Stimulated activated CD4-positive, alpha-beta T cell treated with anti-CD3 and anti-CD28 coated beads, TNF-alpha, amount 100 ng/mL, for 1 hour (primary cell): ENCODE measurements at places on chromosomes 5 and 9.

DNA sequence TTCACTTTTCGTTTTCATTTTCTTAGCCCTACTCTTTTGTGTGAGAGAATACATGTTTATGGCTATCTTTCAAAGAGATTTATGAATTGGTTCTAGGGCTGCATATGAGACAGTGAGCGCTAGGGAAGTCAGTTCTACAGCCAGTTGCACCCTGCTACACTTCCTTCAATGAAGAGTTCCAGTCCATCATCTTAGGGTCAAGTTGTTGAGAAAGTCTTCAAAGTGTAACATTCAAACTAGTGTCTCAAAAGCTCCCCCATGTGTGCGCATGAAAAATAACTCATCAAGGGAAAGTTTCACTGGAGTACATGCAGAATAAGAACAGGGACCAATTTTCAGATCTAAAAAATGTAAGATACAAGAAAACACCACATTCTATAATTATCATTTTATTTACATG, 317.2 kb downstream of the DEPDC1B start:
- DNase-seq = no peak

DNA sequence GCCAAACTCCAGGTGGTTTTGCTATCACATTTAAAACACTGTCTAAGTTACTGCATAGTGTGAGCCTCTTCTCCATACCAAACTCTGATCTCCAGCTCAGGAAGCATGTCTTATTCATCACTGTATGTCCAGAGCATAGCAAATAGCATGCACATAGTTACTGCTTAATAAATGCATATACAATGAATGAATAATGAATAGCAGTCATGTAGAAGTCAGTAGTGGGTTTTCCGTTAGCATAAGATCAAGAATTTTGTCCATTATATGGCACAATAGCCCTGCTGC, 329.4 kb downstream of the ARRDC3 start:
- no peak for DNase-seq

GRCh38 chr5:134561871-134562296, 36.4 kb downstream of the JADE2 start:
- no peak for DNase-seq

GRCh38 chr9:36868586-36869282, 165.3 kb downstream of the PAX5 start:
- no peak for DNase-seq

DNA sequence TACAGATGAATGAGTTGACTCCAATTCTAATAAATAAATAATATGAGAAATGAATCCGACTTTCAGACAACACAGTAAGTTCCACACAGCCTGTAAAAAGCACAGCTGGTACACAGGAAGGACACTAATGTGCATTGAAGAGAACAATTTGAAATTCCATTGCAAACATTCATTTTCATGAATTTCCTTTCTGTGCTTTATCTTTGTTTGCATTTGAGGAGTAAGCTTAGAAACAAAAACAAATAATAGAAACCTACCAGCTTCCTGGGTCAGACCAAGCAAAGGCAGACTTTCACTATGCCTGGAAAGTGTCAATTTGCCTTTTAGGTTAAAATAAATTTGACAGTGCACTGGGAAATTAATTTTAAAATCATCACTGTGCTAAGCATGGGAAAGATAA, 143.8 kb upstream of the VLDLR start:
- no peak for DNase-seq

- no peak for DNase-seq
Measured at GRCh38 chr5:35811108-35811741, 45.5 kb upstream of the IL7R start.

DNA sequence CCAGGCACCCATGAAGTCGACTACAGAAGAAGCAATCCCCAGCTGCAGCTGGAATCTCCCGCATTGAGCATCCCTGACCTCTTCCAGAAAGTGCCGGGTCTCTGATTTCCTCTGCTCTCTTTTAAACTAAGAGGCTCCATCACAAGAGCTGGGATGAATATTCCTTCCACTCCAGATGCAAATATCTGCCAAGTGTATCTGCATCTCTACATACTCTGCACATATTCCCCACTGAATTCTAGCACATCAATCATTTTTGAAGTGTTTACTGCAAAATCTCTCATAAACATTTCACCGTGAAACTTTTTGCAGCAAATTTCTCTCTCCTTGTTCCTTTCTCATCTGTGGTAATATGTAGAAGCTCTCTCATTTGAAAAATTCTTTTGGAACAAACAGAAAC, 161.5 kb downstream of the GABRB2 start:
- no peak for DNase-seq

- DNase-seq = no peak
Measured at GRCh38 chr5:132011622-132012343, at the start of gene ACSL6. TSS of gene ACSL6 (minus strand) at chr5:132011658. CDS start at chr5:132011553, 105 bp downstream.

DNA sequence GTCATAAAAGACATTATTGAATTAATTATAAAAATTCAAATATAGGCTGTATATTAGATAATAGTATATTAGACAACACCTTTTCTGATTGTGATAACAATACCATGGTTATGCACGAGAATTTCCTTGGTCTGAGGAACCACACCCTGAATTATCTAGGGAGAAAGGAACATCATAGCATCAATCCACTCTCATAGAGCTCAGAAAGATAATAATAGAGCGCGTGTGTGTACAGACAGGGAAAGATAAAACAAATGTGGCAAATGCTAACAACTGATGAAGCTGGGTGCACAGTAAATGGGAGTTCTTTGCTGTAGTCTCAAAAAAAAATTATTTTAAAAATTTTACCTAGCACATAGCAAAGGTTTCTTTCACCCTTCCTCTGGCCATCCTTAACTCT, 143.5 kb downstream of the CDK5RAP2 start:
- no peak for DNase-seq

GRCh38 chr9:129182625-129183494, 4.8 kb upstream of the IER5L start:
- no peak for DNase-seq
